ENCODE measurements at places on chromosomes 4 and X.

DNA sequence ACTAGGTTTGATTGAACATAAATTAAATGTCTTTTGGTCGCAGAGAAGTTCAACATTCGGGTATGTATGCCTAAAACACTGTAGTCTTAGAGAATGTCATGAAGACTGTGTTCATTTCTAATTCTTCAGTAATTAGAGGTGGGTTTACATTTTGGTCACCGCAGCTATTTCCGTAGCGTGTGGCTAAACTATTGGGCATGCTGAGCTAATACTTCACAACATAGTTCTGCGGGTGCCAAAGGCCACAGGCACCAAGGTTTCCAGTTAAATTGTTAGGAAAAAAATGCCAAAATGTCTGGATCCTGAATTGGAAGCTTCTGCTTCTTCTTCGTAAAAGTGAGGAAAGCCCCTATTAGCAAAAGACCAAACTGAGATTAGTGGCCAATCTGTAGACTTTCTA lies 25.1 kb downstream of the SMIM31 start:
- no peak for DNase-seq

GRCh38 chr4:139656614-139657486 lies 8.8 kb upstream of the MGST2 start:
- DNase-seq: no peak

GRCh38 chrX:13307041-13307440 lies 12.8 kb downstream of the ATXN3L start:
- DNase-seq: no peak

GRCh38 chr4:109910256-109910655 lies 2.4 kb upstream of the EGF start:
- DNase-seq: no peak

DNA sequence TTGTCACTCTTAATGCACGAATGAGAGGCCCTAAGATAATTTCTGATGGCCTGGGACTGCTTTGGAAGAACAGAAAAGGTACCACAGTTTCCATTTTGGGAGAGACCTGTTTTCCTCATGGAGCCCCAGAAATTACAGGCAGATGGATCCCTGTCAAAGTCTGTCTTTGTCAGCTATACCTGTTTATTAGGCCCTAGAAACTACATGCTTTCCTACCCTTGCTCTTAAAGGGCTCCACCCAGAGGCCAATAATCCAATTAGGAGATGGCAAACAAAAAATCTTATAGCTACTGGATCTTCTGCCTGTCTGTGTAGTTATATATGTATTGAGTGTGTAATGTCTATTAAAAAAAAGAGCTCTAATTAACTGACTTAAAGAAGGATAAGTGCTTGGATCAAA lies 141.3 kb downstream of the NR3C2 start:
- DNase-seq: no peak

- DNase-seq: no peak
These were observed 114.2 kb downstream of the PPARGC1A start for GRCh38 chr4:23775694-23776093.

GRCh38 chr4:55238407-55238806 lies 107.6 kb upstream of the SRD5A3 start:
- no peak for DNase-seq

- no peak for DNase-seq
These were observed 88.6 kb downstream of the NFKB1 start for GRCh38 chr4:102589743-102590142.

DNA sequence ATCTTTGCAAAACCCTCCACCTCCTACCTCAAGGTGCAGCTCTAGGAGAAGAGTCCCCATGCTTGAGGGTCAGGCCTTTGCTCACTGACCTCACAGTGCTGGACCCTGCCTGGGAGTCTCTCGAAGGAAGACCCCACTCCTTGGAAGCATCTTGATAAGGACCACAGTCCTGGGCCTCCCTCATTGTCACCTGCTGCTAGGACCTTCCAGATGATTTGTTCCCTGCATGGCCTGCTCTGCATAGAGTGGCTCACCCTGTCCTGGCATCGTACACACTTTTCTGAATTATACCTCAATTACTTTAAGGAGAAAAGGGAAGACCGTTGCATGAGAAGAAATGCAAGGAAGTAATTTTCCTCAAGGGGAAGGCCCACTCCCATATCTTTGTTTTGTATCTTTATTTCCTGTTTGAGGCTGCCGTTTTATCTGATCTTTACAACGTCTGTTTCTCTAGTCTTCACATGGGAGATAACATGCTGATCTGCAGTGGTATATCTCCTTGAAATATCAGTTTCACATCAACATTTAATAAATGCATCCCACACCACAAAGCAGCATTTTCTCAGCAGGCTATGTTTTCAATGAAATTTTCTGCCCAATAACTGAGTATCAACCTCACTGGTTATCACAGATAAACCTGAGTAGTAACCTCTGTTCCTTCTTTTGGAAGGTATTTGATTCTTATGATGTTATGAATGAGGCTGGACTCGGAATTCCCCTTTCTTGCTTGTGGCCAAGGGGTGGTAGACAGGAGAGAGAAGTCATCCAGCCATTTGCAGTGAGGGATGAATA lies 15.0 kb upstream of the AKAP17A start:
- no peak for DNase-seq

DNA sequence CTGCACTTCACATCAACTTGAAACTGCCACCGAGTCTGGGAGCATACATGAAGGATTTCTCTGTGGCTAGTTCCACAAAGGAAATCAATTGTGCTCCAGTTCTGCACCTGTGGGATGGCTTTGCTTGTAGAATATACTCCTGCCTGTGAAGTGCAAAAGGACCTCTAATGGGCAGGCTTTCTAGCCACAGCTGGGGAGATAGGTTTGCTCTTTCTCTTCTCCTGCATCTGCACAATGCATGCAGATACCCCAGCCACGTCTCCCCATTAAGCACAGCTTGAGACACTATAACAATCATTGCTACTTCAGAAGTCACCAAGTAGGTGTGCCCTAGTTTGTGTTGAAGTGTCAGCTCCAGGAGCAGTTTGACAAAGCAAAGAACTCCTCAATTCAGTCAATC lies 364.6 kb downstream of the ZIC3 start:
- DNase-seq: no peak

DNA sequence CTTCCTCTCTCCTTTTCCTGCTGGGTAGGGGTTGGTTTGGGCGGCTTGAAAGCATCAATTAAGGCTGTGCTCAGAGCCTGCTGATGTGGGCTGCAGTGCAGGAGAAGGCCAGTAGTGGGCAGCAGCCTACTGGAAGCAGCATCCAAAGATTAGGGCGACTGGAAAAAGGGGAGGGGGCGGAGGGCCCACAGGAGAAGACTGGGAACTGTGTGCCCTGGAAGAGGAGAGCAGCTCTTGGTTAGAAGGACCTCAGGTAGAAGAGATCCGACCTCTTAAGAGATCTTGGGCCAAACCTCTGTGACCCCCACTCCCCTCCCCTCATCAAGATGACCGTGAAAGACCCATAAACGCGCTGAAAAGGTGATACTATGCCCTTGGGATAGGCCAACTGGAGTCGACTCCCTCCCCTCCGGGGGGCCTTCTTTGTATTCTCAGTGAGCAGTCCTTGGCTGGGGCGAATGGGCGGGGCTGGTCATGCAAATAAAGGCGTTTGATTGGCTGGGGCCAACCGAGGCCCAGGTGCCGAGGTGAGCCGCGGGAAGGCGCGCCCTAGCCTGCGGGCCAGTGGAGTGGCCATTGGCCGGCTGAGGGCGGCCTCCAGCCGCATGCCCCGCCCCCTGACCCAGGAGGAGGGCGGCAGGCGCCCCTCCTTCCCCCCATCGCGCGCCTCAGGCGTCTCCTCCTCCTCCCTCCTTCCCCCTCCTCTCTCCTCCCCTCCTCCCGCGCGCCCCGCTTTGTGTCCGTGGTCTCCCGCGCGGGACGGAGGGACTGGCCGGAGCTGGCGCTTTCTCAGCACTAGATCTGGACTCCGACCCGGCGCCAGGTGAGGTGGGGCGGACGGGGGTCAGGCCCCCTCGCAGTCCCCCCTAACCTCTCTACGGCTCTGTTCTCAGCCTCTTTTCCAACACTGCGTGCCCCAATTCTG lies 10.1 kb downstream of the DLG3 start:
- DNase-seq: no peak

GRCh38 chr4:2789351-2789750 lies 3.5 kb upstream of the SH3BP2 start:
- no peak for DNase-seq
